ENCODE measurements at places on chromosomes 7 and 10.

- DNase-seq: no peak
Observed at GRCh38 chr10:6706725-6707124, 126.6 kb upstream of the PRKCQ start.

GRCh38 chr7:140673774-140674155, 1.0 kb downstream of the ADCK2 start:
- DNase-seq: no peak

GRCh38 chr7:74417419-74417971, 36.2 kb upstream of the GTF2IRD1 start:
- DNase-seq: no peak

DNA sequence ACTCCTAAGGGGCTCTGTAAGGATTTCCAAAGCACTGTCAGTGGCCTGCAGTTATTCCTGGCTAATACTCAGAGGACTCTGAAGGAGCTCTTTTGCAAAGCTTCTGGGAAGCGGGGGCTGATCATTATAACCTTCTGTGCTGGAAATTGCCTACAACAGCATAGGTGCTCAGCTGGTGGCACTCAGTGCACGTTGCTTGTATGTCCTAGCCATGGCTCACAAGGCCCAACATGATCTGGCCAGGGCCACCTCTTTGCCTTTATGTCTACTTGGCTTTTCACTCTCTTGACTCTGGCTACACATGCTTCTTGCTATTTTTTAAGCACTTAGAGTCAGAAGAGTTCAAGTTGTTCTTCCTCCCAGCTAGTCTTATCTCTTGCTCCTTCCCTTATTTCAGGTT, 17.5 kb downstream of the LAMB4 start:
- DNase-seq: no peak

DNA sequence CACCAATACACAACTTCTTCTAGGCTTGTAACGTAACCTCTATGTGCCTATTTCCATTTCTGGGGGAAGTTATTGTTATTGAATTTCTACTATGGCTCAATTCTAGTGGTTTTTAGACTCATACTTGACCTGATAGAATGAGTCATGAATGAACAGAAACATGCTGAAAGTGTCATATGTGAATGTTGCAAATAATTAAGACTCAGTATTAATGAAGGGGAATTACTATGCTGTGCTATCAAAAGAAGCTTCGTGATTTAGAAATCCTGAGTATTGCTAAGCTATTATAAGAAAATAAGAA, 135.1 kb upstream of the ZWINT start:
- no peak for DNase-seq

DNA sequence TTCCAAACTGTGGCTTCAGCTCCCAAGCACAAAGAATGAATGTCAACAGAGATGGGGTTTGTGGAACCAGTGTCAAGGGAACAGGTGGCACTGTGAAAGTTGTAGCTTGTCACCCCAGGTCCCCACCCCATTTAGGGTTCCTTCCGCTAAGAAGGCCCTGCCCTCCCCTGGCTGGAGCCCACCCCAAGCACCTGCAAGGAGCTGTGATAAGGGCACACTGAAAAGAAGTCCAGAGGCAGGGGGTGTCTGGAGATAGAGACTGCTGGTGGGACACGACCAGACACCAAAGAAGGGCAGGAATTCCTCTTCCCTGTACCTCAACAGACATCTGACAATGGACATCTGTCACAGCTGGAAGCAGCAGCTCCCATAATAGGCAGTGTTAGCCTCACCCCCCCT, 4.5 kb downstream of the GRID1 start:
- no peak for DNase-seq

GRCh38 chr7:88185650-88186049, 34.2 kb downstream of the SRI start:
- DNase-seq: no peak

- DNase-seq: no peak
Observed at GRCh38 chr10:122030200-122030552, 41.2 kb downstream of the TACC2 start.

DNA sequence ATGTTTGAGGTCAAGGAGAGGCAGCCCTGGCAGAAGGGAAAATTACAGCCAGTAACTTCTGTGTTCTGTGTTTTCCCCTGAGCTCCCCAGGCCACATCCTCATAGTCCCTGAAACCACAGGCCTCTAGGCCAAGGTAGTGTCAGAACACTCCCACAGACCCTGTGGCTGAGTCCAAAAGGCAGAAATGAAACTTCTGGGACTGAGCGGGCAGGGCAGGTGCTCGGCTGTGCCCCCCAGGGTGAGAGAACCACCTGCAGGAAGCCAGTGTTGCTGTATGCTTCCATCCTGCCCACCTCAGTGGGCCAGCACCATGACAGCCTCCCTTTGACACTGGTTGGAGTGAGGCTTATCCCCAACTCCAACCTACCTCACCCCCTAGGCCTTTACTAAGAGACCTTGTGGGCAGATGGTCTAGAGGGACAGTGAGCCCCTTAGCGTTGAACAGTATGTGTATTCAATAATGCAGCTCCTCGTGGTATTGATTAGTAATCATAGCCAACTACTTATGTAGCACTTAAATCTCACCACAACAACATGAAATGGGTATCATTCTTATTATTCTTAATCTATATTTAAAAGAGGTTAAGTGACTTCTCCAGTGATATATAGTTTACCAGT, 30.3 kb downstream of the PIK3CG start:
- no peak for DNase-seq

DNA sequence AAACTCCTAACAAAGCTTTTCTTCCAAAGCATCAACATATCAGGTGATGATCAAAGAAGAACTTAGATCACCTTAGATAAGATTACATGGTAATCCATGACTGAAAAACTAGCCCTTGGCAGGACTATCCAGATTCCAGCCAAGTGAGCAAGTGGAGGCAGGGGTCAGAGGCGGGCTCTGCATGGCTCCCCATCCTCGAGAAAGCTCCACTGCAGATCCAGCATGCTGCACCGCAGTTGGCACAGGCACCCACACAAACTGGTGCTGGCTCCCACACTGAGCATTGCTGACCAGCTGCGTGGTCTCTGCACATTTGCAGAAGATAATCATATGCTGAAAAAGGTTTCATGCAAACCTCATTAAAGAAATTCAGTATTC, 10.1 kb downstream of the PSAP start:
- DNase-seq: no peak

All from SK-N-MC (cell line).